ENCODE measurements at places on chromosomes 5 and 9. TPM values are rescaled to one million over a fixed set of nuclear protein-coding genes. Genes with fewer than 3 reads are reported as not detected.

- no peak for DNase-seq
Observed at GRCh38 chr9:137253717-137254623, 1.2 kb upstream of the NELFB start.

- DNase-seq: no peak
Observed at GRCh38 chr5:122469384-122469919, 157.4 kb downstream of the SNCAIP start.

DNA sequence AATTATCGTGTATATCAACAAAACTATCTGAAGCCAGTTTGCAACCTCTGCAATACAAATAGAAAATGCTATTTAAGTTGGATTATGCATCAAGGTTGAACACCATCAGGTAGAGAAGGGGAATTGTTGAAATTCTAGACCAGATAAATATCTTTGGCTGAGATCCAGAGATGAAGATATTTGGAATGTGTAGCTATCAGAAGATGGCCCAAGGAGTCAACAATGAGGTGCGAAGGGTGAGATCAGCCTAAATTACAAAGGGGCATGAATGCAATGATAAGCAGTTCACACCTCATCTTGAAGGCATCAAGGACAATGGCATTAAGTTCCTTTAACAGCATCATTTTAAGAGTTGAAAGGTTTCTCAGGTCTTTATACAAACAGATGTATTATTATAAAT lies 572.1 kb upstream of the DMAC1 start:
- no peak for DNase-seq

GRCh38 chr5:106875591-106876297 lies 795.0 kb downstream of the EFNA5 start:
- peak; percentile 68 for DNase-seq

DNA sequence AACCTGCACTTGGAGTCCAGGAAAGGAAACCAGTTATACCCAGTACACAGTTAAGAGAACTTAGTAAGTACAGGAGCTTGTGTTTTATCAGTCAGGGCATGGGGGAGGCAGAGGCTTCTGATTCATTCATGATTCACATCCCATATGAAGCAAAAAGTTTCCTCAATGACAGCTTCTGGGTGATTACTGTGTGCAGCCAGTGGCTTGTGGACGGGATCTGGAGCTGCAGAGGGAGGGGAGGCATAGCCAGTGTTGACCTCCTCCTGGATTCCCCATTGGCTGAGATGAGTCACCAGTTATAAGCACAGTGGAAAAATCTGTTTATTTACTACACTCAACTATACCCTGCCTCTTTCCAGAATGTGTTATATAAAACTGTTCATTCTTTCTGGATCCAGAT lies 17.7 kb downstream of the IL31RA start:
- no peak for DNase-seq

DNA sequence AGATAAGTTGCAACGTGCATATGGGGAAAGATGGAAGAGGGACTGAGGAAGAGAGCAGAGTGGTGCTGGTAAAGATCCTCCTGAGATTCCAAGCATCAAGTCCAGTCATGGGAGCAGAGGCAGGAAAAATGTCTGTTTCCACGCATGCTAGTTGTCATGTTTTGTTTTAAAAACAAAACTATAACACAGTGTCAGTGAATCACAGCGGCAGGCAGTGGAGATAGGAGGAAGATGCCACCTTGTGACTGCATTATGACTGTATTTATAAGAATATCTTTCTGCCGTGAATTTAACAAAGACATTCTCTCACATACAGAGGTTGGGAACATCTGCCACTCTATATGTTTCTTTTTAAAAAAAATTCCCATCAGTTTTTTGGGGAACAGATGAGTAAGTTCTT lies 3.7 kb upstream of the SVEP1 start:
- DNase-seq: no peak

- DNase-seq: no peak
Observed at GRCh38 chr5:126965061-126965475, 65.3 kb downstream of the MARCHF3 start.

DNA sequence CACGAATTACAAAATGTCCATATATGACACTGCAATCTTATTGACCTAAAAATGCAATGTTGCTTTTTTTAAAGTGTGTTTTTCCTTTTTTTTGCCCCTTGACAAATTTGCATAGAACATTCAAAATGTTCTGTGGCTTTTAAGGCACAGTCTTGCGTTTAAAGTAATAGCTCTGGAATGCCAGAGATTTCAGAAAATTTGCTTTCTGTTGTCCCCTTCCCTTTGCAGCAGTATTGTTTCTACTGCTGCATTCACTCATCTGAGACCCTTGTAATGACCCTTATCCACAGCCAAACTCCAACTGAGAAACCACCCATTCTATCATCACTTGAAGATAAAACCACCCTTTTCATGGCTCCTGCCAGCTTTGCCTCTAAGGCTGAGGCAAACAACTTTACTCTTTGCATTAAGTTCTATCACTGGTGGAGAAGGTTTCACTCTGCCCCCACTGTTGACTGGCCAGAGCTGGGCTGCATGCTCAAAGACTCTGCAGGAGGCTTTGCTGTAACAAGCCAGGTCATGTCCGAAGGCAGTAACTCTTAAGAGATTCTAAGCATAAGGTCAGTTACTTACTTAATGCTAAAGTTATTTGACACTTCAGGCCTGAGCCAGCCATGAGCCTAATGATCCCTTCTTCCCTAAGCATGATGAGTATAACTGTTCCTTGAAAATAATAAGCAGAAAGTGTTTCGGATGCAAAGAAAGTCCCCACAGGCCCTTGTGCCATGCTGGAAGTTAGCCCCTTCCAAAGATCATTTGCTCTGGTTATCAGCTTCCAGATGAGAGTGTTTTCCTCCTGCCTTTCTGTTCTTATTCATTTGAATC lies 101.9 kb downstream of the CD180 start:
- no peak for DNase-seq

GRCh38 chr5:136957428-136957827 lies 541.7 kb downstream of the SPOCK1 start:
- no peak for DNase-seq

DNA sequence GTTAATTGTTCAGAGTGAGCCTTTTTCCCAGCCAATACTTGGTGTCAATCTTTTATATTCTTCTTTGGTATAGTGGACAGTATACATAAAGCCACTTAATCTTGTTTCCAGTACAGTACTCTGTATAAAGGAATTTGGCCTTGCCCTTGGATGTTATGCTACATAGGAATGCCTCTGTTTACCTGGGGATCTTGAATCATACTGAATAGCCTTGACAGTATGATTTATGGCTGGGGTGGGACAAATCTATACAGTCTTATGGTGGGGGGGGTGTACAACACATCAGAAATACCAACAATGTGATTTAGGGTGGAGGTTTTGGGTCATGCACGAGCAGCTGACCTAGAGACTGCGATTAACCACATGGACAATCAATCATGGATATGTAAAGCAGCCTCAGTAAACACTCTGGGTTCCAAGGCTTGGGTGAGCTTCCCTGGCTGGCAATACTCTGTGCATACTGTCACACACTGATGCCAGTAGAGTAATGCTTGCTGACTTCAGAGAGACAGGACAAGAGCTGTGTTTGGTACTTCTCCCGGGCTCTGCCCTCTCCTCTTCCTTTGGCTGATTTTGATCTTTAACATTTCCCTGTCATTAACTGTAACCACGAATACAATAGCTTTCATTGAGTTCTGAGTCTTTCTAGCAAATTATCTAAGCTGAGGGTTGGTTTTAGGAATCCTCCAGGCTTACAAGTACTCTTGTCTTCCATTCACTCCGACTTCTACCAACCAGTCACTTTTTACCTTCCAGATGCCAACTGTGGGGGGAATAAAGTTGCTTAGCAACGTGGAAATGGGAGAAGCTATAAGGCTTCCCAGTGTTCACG lies 84.6 kb downstream of the IARS1 start:
- no peak for DNase-seq

Gene DNAJC18
- 20.3 TPM for total RNA-seq

Gene RELL2
- 0.70 TPM for total RNA-seq

Gene HBEGF
- total RNA-seq: 73.9 TPM

Gene TIMD4
- total RNA-seq: not detected

Gene IFNA1
- total RNA-seq: not detected

Gene VAV2
- total RNA-seq: 8.1 TPM
